Pulmonary artery endothelial cell (primary cell): ENCODE measurements at places on chromosomes 12 and 14. TPM values are rescaled to one million over a fixed set of nuclear protein-coding genes. Genes with fewer than 3 reads are reported as not detected.

GRCh38 chr12:106282457-106283097, 20.0 kb upstream of the TCP11L2 start:
- no peak for DNase-seq

DNA sequence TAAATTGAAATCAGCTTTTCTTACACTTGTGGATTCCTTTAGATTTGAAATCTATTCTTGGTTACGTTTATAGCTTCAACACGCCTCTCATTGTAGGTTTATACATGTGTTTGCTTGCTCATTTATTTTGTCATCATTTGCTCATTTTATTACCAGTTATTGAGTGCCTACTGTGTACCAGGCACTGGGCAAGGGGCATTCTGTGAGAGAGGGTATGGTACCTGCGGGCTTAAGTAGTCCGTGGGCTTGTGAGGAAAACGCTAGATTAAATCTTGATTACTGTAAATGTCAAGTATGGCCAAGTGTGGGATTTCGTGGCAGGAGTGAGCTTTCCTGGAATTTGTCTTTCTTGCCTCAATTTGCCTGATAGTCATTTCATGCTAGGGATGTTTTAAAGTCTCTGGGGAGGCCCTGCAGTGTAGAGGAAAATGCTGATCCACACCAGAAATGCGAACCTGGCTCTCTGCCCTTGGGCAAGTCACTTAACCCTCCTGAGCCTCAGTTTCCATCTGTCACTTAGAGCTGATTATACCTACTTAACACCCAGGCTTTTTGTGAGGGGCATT, 92.7 kb downstream of the CACNA1C start:
- DNase-seq = no peak

DNA sequence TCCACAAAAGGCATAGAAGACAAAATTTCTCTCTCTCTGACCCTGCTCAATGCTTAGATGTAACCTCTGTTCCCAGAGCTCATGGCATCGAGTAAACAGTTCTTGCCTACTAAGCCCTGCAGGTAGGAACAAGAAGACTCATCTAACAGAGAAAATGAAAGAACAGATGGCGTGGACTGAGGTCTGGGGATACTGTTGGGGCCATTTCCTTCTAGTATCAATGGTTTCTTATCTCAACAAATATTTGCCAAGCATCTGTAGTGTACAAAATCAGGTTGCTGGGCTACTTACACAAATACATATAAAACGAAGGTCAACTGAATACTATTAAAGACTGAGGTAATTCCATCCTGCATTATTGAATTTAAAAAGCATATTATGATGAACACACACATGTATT, 93.3 kb downstream of the RIMBP2 start:
- no peak for DNase-seq

The C12orf75 gene
- total RNA-seq = 47.5 and 54.6 TPM in 2 replicates

DNA sequence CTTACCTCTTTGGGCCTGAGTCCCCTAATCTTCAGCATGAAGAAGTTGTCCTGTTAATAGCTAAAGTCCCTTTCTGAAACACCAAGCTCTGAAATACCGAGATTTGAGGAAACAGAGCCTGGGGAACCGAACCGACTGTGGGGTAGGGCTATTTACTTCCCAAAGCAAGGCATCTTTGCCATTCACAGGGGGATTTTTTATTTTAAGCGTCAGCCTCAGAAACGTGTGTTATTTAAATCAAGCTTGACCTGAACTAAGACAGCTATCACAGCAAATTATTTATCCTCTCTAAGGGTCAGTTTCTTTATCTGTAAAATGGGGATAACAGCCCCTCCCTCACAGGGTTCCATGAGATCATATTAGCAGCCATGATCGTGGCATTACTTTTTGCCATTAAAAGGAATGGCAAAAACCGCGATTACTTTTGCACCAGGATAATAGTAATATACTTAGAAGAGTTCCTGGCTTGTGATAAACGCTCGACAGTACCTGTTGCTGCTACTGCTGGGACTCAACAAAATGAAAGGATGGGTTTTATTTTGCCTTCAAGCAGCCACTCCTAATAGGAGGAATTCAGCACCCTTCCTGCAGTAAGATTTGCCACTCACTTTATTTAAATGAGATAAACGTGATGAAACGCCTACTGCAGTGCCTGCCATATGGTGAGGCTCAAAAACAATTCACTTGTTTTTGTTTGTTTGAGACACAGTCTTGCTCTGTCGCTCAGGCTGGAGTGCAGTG, 1.3 kb upstream of the CORO1C start:
- no peak for DNase-seq

DNA sequence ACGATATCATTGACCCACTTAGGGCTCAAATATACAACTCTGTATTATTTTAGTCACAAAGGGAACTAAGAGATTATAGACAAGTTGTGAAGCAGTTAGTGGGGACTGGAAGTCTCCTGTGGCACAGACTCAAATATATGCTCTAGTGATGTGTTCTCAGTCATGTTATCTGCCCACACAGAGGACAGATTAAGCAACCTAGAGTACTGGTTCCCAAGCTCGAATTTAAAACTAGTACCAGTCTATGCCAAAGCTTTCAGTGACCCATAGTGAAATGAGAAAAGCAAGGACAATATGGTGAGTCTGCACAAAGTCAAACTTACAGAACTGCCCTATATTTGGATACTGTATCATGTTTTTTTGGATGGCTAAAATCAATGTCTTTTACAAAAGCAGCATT, 389.3 kb downstream of the DIO2 start:
- DNase-seq = no peak

The SERPINA6 gene
- total RNA-seq = not detected in 2 replicates

DNA sequence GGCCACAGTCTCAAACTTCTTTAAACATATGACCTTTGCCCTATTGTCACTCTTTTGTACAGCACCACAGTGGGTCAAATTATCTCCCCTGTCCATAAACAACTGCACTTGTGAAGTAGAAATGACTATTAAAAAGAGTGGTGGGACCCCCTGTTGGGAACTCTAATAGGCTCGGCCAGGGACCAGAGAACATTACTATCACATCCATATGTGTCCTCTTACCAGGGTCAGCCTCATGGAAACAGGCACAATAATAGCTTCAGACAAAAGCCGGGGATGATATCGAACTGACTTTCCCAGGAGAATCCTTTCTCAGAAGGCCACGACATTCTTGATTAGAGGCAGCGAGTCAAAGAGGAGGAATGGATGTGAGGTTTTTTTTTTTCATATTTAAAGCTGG, 96.6 kb downstream of the NKX2-1 start:
- DNase-seq = no peak

GRCh38 chr12:7042842-7043241, 17.7 kb upstream of the C1S start:
- DNase-seq = no peak

The KCNJ8 gene
- total RNA-seq = not detected in 2 replicates

- DNase-seq = no peak
These were observed 1.2 kb downstream of the PPP1R12A start for GRCh38 chr12:79933532-79934264.
